Inflammatory macrophage treated with lipopolysaccharide for 4 hours (primary cell): ENCODE measurements at places on chromosomes 12 and 14.

- no peak for DNase-seq
These were observed 3.4 kb downstream of the XPOT start for GRCh38 chr12:64407342-64408223.

GRCh38 chr12:27635349-27635972, 60.8 kb upstream of the REP15 start:
- peak; percentile 70 for DNase-seq

DNA sequence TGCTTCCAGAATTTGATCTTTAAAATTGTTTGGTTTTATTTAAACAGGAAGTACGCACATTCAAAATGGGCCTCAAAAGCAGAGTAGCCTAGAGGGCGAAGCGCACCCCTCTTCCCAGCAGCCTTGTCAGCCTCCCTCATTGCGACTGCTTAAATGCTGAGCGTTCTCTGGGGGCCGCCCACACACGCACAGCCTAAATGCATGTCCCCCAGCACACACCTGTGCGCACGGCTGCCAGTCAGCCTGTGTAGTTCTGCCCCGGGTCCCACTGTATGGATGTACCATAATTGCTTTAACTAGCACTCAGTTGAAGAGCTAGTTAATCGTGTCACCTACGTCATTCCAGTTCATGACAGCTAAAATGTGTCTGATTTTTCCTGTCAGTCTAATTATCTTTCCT, 79.3 kb downstream of the TESC start:
- DNase-seq: no peak

DNA sequence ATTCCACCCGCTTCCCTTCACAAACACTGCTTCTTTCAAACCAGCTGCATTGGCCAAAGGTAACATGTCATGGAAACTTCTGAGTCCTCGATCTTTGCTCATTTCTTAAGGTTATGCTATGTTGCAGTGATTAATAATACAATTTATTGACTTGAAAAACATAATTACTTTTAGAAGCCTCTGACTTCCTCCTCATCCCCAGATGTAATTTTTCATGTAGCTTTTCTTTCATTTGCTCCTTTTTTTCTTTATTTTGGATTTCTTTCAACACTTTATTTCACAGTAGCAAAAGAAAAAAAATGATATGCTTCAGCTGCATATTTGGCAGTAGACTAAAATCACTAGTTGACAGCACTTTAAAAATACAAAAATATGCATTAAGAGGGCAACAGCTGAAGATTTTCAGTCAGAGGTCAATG, 116.2 kb downstream of the LRRIQ1 start:
- no peak for DNase-seq

DNA sequence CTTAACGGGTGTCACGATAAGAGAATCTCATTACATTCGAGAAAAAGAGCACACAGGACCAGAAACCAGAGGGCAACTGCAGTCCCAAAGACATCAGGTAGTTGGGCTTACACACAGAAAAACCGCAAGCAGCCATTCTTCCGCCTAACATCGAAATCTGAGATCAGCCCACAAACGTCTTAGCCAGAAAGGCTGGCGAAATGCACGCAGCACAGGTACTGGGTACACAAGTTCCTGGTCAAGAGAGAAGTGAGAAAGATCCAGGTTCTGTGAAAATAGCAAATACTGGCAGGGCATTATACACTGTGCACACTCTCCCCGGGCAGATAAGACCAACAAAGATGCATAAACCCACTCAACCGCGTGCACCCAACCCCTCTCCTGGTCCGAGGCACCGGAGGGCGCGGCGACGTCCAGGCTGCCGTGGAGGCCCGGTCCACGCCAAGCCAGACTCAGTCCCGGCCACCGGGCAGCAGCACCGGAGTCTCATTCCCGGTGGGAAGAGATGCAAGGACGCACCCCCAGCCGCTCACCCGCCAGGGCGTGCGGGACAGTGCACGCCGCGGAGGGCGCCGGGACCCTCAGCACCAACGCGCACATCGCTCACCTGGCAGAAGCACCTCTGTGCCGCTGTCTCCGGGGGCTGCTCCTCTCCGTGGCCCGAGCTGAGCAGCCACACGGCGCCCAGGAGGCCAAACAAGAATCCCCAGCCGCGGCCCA, 437 bp downstream of the ERO1A start:
- peak; percentile 56 for DNase-seq

GRCh38 chr14:42141328-42141727, 534.7 kb downstream of the LRFN5 start:
- no peak for DNase-seq

DNA sequence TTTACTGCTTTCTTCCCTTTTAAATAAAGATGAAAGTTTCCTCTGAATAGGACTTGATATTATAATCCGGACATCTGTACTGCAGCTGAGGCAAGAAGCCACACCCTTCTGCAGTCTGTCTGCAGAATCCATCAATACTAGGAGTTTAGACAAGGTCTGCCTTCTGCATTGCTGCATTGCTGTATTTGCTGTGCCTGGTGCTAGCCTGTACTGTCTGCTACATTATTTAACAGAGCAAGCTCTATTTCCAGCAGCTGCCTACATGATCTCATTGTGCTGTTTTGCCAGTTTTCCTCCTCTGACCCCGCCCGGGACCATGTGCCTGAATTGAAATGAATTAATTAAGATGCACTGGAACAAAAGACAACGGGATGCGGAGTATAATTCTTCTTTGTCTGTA, 1.7 kb downstream of the TUBA1A start:
- DNase-seq: peak; percentile 37

GRCh38 chr12:30044206-30044605, 260.5 kb upstream of the TMTC1 start:
- no peak for DNase-seq

- peak; percentile 32 for DNase-seq
These were observed 94.9 kb downstream of the NAV3 start for GRCh38 chr12:77925536-77926108.

DNA sequence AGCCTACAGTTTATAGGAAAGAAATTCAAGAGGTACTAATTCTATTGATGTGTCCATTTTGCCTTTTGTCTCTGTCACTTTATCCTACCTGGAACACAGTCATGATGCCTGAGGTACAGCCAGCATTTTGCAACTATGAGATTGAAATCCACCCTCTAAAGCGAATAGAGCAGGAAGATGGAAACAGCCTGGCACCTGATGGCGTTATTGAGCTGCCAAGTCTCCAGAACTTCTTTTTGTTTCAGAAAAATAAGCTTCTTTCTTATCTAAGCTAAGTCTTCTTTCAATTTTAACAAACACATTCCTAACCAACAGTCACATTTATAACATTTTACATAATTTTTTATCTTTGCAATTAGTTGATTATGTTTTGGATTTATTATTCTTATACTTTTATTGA, 182.1 kb downstream of the PAWR start:
- no peak for DNase-seq

DNA sequence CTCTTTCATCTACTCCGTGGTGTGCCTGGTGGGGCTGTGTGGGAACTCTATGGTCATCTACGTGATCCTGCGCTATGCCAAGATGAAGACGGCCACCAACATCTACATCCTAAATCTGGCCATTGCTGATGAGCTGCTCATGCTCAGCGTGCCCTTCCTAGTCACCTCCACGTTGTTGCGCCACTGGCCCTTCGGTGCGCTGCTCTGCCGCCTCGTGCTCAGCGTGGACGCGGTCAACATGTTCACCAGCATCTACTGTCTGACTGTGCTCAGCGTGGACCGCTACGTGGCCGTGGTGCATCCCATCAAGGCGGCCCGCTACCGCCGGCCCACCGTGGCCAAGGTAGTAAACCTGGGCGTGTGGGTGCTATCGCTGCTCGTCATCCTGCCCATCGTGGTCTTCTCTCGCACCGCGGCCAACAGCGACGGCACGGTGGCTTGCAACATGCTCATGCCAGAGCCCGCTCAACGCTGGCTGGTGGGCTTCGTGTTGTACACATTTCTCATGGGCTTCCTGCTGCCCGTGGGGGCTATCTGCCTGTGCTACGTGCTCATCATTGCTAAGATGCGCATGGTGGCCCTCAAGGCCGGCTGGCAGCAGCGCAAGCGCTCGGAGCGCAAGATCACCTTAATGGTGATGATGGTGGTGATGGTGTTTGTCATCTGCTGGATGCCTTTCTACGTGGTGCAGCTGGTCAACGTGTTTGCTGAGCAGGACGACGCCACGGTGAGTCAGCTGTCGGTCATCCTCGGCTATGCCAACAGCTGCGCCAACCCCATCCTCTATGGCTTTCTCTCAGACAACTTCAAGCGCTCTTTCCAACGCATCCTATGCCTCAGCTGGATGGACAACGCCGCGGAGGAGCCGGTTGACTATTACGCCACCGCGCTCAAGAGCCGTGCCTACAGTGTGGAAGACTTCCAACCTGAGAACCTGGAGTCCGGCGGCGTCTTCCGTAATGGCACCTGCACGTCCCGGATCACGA, 2.2 kb downstream of the SSTR1 start:
- DNase-seq: no peak

DNA sequence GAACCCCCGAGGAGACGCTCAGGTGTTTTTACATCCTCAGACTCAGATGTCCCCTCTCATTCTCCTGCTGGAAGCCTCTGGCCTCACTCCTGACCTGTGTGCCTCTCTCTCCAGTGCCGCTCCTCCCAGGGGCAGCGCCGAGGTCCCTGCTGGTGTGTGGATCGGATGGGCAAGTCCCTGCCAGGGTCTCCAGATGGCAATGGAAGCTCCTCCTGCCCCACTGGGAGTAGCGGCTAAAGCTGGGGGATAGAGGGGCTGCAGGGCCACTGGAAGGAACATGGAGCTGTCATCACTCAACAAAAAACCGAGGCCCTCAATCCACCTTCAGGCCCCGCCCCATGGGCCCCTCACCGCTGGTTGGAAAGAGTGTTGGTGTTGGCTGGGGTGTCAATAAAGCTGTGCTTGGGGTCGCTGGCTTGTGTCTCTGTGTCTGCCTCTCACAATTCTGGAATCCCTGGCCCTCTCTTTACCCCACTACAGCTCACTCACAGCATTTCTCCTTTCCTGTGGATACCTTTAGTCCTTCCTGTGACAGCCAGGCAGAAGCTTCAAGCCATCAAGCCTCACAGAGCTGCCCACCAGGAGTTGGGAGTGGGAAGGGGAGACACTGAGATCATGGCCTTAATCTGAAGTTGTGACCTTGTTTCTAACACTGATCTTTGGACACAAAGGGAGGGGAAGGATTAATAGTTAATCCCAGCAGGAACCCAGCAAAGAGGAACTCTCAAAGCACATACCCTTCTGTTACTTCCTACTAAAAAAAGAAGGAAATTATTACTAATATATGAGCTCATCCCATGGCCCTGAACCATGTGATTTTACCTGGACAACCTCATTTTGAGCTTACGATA, 1.1 kb upstream of the SOAT2 start:
- DNase-seq: peak; percentile 68
